NCI-H446 treated with DMSO at 0.1 percent for 48 hours (cell line): ENCODE measurements at places on chromosomes 3 and 15.

DNA sequence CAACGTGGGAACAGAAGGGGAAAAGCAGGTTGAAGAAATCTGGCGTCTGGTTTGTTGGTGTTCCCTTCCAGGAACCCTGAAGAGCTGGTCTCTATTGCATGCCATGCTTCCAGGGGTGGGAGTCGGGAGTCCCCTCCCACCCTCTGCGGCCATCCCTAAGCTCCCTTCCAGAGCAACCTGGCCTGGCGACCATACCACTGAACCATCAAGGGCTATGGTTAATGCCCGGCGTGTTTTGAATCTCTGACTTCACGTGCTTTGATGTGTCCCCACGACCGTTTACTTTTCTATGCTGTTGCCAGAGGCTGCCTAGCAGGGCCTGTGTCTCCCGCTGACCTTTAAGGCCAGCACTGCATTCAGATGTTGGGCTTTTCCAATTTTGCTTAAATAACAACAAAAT is 696 bp upstream of the SNRK start:
- DNase-seq: no peak

- DNase-seq: no peak
Measured at GRCh38 chr15:94414916-94415315, 183.6 kb downstream of the MCTP2 start.

- no peak for DNase-seq
Measured at GRCh38 chr3:30924763-30925162, 30.3 kb upstream of the GADL1 start.

- no peak for DNase-seq
Measured at GRCh38 chr15:41810651-41811431, 17.1 kb upstream of the JMJD7 start.

- DNase-seq: no peak
Measured at GRCh38 chr15:32786906-32787305, 69.1 kb downstream of the GREM1 start.

GRCh38 chr15:89364741-89365450 is 30.3 kb upstream of the POLG start:
- no peak for DNase-seq

GRCh38 chr3:62928256-62928655 is 53.0 kb upstream of the CADPS start:
- DNase-seq: no peak

DNA sequence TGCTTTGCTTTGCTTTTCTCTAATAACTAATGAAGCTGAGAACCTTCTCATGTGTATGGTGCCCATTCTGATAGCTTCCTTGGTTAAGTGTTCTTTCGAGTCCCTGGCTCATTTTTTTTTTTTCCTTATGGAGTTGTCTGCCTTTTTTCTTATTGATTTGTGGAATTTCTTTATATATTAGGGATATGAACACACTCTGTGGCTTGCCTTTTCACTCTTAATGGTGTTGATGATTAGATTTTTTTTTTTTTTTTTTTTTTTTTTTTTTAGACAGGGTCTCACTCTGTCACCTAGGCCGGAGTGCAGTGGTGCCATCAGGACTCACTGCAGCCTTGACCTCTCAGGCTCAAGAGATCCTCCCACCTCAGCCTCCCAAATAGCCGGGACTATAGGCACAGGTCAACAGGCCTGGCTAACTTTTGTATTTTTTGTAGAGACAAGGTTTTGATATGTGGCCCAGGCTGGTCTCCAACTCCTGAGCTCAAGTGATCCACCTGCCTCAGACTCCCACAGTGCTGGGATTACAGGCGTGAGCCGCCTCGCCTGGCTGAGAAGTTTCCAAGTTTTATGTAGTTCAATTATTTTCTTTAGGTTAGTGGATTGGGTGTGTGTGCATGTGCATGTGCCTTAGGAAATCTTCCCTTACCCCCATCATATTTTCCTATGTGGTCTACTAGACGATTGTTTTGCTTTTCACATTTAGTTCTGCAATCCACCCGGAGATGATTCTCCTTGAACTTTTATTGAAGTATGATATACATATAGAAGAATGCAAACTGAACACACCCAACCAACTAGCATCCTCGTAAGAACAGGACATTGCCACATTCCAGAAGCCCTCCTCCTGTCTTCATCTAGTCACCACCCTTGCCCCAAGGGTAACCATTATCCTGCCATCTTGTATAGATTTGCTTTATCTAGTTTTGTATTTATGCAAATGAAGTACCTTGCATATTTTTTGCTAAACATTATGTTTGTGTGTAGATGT is 1.7 kb upstream of the SNRPA1 start:
- DNase-seq: no peak

DNA sequence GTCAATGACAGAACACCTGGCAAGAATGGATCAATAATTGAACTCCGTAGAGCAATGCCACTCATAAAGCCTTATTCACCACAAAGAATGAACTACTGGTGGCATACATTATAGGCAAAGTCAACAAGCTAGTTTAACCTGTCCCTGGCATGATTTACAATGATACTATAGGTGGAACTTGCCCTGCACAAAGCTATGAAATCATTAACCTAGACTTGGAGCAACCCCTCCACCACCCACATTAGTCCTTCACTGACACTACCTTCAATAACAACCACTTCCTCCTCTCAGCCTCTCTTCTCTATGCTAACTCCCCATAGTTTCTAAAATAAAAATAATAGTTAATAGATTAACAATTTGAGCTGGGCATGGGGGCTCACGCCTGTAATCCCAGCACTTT is 54.4 kb downstream of the ACAP2 start:
- DNase-seq: no peak

DNA sequence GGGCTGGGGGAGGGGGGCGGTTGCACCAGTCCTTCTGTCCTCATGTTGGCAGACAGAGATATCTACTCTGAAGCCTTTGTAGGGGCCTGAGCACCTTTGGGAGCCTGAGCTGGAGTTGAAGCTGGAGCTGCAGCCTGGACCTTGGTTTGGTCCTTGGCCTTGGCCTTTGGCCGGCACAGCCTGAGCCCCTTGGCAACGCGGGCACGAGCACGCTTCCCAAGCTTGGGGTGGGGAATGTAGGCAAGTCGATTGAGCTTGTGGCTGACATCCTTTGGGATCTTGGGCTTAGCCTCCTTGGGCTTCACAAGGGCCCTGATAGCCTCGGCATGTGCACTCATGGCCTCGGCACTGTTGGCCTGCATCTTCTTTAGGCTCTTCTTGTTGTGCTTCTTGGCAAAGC is 8.1 kb upstream of the ST6GAL1 start:
- DNase-seq: no peak

DNA sequence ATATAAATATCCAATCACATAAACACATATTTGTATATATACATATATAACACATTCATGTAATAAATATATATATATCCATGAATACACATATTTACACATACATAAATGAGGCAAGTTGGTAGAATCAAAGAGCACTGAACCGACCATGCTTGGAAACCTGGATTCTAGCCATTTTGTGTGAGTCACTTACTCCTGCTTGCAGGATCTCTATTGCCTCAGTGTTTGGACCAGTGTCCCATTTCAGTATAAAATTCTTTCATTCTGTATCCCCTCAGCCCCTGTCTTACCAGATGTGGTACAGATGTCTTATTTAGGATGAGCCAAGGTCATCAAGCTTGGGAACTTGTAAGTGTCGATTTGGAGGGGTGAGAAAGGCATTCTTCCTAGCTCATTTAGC is 391.4 kb upstream of the FRG2C start:
- no peak for DNase-seq

DNA sequence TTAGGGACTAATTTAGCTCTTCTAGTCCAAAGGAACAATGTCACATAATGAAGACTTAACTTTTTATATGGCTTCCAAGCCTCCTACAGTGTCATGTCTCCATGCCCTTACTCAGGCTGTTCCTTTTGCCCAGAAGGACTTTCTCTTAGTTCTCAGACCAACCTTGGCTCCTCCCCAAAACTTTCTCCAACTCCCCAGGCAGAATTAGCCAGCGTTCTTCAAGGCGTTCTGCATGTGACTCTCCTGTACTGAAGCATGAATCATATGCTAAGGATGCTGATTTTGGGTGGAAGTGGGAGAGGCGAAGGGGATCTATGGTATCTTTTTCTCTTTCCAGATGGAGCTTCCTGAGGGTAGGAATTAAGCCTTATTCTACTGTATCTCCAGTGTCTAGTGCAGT is 335.1 kb upstream of the ICE2 start:
- no peak for DNase-seq

- DNase-seq: no peak
Measured at GRCh38 chr3:86782286-86782685, 208.7 kb downstream of the VGLL3 start.

- no peak for DNase-seq
Measured at GRCh38 chr15:90948506-90948905, 6.2 kb upstream of the RCCD1 start.

- DNase-seq: no peak
Measured at GRCh38 chr3:49663831-49664230, 10.3 kb upstream of the APEH start.

GRCh38 chr15:72770673-72771328 is 12.8 kb downstream of the ADPGK start:
- no peak for DNase-seq

DNA sequence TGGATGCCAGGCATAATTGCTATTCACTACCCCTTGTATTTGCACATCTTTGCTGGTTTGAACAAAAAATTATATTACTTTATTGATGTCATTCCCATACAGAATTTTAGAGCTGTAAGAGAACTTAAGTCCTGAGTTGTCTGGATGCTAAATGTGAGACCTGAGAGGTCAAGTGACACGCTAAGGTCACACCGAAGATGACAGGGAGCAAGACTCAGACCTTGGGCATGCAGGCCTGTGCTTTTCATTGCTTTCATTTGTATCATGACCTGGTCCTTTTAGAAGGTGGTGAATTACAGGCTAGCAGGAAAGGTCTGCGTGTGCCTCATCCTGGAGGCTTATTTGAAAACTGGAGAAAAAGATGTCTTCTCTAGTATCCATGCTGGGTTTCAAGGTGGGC is 312.0 kb upstream of the RASGRP1 start:
- no peak for DNase-seq

DNA sequence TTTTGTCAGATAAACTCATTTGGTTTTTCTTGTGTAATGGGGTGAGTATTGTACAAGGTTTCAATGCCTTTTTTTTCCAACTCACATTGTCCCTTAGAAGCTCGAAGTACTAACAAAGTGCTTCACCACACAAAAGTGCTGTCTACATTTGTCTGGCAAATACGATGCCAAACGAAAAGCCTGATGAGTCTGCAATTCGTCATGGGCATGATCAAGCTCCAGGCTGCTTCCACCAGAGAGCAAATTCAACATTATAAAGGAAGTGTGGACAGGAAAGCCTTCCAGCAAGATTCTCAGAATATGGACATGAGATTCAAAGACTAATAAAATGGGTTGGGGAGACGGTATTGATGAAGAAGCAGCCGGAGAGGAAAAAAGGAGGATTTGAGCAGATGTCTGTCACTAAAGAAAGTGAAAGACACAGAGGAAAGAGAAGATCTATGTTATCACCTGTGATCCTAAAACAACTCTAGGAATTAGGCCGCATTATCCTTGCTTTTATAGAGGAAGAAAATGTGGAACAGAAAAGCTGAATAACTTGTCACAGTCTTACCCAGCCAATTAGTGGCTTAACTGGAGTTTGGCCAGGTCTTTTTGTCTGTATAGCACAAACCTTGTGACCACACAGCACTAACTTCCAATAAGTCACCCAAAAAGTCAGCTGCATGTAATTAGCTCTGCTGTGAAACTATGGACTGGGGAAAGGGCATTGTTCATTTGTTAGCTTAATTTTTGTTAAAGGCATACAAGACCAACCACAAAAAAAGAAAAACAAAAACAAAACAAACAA is 494.8 kb downstream of the FHIT start:
- DNase-seq: no peak

DNA sequence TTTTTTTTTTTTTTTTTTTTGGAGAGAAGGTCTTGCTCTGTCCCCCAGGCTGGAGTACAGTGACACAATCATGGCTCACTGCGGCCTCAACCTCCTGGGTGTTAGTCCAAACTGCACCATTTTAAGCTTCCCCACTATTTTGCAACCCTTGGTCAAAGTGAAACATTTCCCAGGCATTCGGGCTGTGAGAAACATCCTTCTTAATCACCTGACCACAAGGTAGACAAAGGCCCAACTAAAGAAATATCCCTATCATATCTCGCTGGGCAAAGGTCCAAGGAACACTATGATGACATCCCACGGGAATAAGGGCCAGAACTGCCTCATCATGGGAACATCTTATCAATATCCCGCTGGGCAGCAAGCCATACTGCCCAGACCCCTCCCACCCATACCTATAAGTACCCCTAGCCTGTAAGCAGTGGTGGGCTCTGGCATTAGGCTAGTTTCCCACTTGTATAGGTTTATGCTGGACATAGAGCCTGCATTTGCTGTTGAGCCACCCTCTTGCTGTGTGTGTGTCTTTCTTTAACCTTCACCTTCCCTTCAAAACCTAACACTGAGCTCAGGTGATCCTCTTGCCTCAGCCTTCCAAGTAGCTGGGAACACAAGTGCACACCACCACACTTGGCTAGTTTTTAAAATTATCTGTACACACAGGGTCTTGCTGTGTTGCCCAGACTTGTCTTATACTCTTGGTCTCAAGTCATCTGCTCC is 95.2 kb downstream of the SEMA5B start:
- DNase-seq: no peak

DNA sequence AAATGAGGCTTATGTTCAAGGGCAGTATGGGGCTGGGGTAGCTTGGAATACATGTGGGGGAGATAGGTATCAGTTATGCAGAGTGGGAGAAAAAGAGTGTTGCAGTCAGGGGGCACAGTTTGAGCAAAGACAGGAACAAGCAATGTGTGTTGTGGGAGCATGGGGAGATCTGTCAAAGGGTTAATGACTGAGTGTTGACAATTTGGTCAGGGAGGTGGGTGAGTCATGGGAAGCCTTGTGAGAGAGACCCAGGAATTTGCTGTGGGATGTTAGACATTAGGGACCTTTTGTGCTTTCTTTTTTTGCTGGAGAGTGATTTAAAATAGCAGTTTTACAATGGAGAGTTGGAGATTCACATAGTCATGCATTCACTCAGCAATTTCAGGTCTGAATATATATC is 221.6 kb upstream of the NR2E3 start:
- DNase-seq: no peak

- no peak for DNase-seq
Measured at GRCh38 chr3:141291559-141292355, 60.1 kb downstream of the PXYLP1 start.

DNA sequence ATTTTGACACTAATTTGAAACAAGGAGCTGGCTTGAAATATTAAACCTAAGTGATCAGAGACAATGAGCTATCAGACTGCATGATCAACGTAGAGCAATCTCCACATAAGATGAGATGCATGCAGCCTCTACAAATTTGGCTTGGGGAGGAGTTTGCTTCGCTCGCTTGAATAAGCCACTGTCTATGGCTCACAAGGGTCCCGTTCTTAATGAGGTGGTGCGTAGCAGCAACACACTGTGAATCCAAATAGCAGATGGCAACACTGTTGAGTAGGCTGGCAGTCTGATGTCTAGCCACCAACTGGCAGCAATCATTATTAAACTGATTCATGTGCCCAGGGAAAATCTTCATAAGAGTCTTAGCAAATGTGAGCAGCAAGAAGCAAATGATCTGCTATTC is 125.4 kb upstream of the CCDC54 start:
- peak; percentile 91 for DNase-seq

DNA sequence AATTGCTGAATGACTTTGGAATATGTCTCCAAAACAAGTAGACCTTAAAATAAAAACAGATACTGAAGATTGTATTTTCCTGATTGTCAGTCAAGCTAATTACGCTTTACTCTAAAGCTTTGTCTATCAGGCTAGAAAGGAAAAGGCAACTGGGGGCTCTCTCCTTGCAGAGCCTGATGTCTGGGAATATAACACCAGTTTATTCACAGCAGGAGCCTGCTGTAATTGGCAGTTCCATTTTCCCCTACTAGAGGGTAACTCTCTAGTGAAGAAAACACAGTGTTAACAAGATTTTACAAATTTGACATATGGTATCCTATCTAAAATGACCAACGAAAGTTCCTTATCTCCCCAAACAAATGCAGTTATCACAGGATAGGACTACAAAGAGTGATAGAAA is 158.8 kb downstream of the PDZRN3 start:
- DNase-seq: no peak
